ENCODE measurements at places on chromosomes 4 and X.

DNA sequence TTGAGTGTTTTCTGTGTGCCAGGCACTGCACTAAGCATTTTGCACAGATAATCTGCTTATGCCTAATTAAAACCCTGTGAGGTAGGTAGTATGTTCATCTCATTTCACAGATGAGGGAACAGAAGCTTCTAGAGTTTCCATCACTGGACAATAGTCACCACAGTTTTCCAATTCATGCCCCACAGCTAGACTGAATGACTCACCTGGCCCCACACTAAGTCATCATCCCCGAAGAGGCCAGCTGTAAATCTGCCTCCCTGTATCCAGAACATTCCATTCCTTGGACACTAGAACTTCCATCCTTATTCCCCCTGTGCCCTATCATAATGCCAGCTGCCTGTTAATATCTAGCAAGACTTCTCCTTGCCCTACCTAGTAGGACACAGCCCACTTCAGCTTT lies 40.9 kb upstream of the NYX start:
- DNase-seq: no peak

DNA sequence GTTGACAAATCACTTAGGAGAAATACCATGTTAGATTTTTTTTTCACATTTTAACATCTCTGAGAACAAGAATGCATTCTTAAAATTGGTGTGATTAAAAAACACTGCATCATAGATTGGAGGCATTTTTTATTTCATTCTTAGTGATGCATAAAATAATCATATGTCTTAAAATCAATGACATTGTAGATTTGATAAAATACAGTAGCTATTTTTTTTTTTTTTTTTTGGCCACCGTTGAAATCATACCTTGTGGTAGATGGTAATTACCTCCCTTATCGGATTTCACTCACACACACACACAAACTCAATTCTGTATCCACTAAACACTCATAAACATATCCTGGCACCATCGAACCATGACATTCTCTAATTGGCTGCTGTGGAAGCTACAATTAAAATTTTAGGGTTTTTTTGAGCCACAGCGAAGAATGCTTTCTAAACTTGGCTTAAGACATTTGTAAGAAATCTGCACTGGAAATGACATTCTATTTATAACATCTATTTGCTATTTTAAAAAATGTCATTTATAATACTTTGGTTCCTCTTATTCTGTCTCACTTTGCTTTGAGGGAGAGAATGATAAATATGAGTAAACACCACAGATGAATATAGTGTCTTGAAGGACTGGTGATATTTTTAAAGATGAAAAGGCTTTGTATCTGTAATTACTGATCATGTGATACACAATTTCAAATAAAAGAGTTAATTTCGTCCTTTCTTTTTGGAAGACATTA lies 60.1 kb downstream of the CCSER1 start:
- no peak for DNase-seq

- no peak for DNase-seq
Measured at GRCh38 chr4:174396599-174397110, 112.9 kb downstream of the CEP44 start.

DNA sequence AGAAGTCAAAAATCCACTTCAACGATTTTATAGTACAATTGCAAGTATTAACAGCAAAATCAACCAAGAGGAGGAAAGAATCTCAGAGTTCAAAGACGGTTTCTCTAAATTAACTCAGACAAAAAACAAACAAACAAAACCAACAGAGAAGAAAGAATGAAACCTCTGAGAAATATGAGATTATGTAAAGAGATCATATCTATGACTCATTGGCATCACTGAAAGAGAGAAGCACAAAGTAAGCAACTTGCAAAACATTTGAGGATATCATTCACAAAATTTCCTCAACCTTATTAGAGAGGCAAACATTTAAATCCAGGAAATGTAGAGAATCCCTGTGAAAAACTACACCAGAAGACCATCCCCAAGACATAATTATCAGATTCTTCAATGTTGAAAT lies 370.4 kb downstream of the INPP4B start:
- no peak for DNase-seq

DNA sequence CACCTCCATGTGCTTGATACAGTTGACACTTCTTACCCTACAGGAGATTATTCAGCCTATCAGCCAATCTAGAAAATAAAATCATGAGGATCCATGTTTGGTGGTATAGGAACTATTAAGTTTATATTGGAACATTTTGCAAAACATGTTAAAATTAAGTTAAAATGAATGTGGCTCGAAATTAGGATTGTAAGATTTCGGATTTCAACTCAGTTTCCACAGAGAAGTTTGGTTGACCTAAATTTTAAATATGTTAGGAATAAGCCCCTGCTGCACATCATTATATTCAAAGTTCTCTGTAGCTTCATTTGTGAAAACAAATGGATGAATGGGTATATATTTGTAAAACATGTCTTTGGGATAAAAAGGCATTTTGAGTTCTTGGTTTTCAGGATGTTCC lies at the start of gene RAB40A:
Gene RAB40A, minus strand, starts transcription at position 101 of the 400 bp plus-strand sequence. CDS start 18,733 bp downstream, outside the sequence.
- DNase-seq: no peak

DNA sequence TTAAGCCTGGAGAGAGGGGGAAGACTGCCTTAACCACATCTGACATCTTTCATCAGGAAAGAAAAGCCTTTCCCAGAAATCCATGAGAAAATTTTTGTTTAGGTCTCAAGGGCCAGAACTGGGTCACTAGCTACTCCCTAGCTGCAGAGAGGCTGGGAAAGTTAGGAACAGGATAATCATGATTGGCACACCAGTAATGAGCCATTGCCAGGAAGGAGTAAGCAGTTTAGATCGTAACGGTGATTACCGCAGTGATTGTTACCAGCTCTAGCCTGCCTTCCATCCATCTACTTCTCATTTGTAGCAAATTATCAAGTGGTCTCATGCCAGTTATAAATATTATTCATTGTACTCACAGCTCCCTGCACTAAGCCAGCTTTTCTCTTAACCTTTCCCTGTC lies 22.7 kb upstream of the STX18 start:
- no peak for DNase-seq

- DNase-seq: no peak
Measured at GRCh38 chr4:6054162-6054922, 36.1 kb upstream of the C4orf50 start.
